ENCODE measurements at places on chromosomes 7 and 10. TPM values are rescaled to one million over a fixed set of nuclear protein-coding genes. Genes with fewer than 3 reads are reported as not detected.

Gene CTNNA3
- total RNA-seq: 6.9 TPM

Gene CALHM3
- total RNA-seq: not detected

Gene FZD8
- total RNA-seq: 5.2 TPM

Gene NRG3
- not detected for total RNA-seq

Gene C10orf53
- total RNA-seq: not detected

Gene ATOH7
- total RNA-seq: 1.0 TPM

Gene ANKRD7
- 2.8 TPM for total RNA-seq

Gene MALSU1
- 94.6 TPM for total RNA-seq

Gene GLUD1
- total RNA-seq: 107 TPM

Gene DOCK4
- 13.2 TPM for total RNA-seq

Gene DYDC2
- not detected for total RNA-seq

Gene TMEM196
- total RNA-seq: not detected

Gene TYW1B
- total RNA-seq: 4.4 TPM

Gene PTPRZ1
- total RNA-seq: not detected

Gene PRRT4
- 4.2 TPM for total RNA-seq

Gene PAPOLB
- total RNA-seq: 0.05 TPM

Gene LRRTM3
- 0.05 TPM for total RNA-seq

Gene ZNF117
- 12.9 TPM for total RNA-seq

Gene TNS3
- 241 TPM for total RNA-seq

Gene ITPRID1
- not detected for total RNA-seq

Gene ZNF33B
- total RNA-seq: 2.5 TPM

Gene NPY4R
- total RNA-seq: not detected

Gene TPST1
- 48.2 TPM for total RNA-seq

Gene OR2A12
- total RNA-seq: not detected

Gene NPSR1
- not detected for total RNA-seq

Gene RBM17
- total RNA-seq: 41.5 TPM

Gene GBX1
- not detected for total RNA-seq

Gene C7orf57
- 0.83 TPM for total RNA-seq

Gene MYPN
- 131 TPM for total RNA-seq

Gene TRPV5
- not detected for total RNA-seq

Gene C10orf143
- 0.96 TPM for total RNA-seq

Gene ATRNL1
- 5.6 TPM for total RNA-seq

Gene TAS2R41
- not detected for total RNA-seq

Gene AKR1C8
- total RNA-seq: not detected

Gene HYCC1
- total RNA-seq: 126 TPM

Gene PIK3CG
- not detected for total RNA-seq

Gene SEMA4G
- total RNA-seq: 2.5 TPM

Gene PLXDC2
- total RNA-seq: 16.2 TPM

Gene TACC2
- 25.1 TPM for total RNA-seq

Gene UPP1
- total RNA-seq: 7.5 TPM

Gene HOXA9
- total RNA-seq: 9.1 TPM

Gene ASB10
- 0.99 TPM for total RNA-seq

Gene NRF1
- total RNA-seq: 15.1 TPM

Gene LIPM
- total RNA-seq: not detected

Gene CRHR2
- total RNA-seq: not detected

Gene GJC3
- not detected for total RNA-seq

Gene IGF2BP3
- 28.0 TPM for total RNA-seq

Gene PDAP1
- 208 TPM for total RNA-seq

Gene PPP3CB
- total RNA-seq: 54.6 TPM
